Stimulated activated CD8-positive, alpha-beta memory T cell treated with anti-CD3 and anti-CD28 coated beads, Interleukin-7, amount 100 ng/mL, for 1 hour (primary cell): ENCODE measurements at places on chromosomes 1 and 21.

DNA sequence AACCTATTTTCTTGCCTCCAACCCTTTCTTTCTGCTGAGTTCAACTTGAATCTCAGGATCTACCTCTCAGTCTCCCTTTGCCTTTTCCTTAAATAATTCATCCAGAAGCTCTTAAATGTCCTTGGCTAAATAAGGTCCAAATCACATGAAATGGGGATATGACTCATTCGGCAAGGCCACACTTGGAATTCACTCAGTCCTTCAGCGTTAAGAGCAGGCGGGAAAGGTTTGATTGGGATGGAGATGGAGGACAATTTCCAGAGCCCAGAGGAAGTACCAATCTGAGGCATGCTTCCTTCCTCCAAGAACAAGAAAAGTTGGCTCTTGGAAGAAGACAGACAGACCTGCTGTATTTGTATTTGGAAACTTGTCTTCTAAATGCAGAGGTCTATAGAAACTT is 128.5 kb downstream of the PROX1 start:
- no peak for DNase-seq

DNA sequence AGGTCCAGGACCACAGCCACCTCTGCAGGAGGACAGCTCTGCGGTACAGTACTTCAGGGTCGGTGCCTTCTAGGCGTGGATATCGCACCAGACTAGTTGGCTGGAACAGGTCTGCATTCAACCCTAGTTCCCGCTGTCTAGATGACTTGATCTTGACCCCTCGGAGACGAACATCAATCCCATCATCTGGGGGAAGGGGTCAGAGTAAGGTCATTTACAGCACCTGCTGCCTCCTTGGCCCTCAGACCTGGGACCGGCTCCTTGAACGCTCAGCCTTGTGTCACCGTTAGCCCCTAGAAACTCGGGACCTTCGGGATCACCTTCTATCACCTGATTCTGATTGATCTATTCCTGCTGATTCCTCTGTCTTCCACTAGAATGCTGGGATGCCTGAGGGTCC is 2.6 kb downstream of the HECTD3 start:
- DNase-seq = no peak

GRCh38 chr1:23803674-23804073 is 3.1 kb upstream of the GALE start:
- DNase-seq = no peak

DNA sequence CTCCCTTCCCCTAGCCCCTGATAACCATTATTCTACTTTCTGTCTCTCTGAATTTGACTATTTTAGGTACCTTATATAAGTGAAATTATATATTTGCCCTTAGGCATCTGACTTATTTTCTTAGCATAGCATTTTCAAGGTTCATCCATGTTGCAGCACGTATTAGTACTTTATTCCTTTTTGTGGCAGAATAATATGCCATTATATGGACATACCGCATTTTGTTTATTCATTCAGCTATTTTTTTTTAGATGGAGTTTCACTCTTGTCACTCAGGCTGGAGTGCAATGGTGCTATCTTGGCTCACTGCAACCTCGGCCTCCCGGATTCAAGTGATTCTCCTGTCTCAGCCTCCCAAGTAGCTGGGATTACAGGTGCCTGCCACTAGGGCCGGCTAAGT is 326.2 kb upstream of the PLXNA2 start:
- no peak for DNase-seq

DNA sequence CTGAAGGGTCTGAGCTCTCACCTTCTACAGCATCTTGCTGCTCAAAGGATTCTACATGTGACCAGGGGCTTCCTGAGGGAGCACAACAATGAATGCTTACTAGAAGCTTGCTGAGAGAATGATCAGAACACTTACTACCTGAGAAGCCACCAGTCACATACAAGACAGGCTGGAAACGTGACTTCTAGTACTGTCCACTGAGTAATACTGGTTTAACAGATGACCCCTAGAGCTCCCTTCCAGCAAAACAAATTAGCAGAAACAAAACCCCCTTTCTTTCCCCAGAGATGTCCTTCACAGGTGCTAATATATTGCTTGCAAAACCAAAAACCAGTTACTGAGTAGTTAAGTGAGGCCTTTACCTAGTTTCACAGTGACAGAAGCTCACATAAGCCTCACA is 2.1 kb downstream of the TAF5L start:
- DNase-seq = no peak

DNA sequence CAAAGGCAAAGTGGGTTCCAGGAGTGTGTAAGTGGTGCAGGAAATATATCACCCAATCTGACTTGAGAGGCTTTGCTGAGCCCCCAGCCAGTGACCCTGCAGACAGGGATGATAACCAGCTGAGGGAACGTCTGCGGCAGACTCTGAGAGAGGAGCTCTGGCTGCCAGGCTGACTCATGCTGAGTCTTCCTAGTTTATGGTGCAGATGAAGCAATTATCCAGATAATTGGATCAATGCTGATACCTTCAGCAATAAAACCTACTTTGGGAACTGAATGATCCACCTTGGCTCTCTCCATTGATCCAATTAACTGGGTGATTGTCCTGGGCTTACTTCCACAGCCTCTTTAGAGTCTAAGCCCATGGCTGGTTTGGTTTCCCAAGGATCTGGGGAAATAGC is 7.3 kb downstream of the C8B start:
- no peak for DNase-seq

GRCh38 chr1:34686531-34686930 is 68.3 kb upstream of the GJB5 start:
- no peak for DNase-seq

DNA sequence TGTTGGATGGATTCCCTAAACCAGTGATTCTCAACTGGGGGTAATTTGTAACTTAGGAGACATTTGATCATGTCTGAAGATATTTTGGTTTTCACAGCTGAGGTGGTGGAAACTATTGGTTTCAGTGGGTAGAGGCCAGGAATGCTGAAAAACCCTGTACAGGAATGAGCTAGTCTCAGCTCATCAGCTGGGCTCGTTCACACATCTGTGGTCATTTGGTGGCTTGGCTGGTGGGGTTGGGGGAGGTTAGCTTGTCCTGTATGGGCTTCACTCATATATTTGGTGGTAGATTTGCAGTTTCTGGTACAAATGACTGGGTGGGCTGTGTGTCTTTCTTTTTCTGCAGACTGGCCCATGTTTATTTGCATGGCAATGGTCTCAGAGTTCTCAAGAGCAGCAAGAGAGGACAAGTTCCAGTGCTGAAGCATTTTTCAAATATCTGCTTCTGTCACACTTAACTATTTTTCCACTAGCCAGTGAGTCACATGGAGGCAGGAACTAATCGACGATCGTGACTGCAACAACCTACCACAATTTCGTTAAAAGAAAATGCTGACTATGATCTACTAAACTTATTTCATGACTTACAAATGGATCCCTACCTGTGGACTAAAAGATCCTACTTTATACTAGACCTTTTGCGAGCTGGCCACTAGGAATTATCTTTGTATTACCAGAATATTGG is 321.7 kb upstream of the PLXNA2 start:
- DNase-seq = no peak

- DNase-seq = no peak
Measured at GRCh38 chr1:69269491-69269890, 298.2 kb upstream of the LRRC7 start.

- DNase-seq = no peak
Measured at GRCh38 chr1:156691665-156692440, 13.5 kb downstream of the CRABP2 start.

DNA sequence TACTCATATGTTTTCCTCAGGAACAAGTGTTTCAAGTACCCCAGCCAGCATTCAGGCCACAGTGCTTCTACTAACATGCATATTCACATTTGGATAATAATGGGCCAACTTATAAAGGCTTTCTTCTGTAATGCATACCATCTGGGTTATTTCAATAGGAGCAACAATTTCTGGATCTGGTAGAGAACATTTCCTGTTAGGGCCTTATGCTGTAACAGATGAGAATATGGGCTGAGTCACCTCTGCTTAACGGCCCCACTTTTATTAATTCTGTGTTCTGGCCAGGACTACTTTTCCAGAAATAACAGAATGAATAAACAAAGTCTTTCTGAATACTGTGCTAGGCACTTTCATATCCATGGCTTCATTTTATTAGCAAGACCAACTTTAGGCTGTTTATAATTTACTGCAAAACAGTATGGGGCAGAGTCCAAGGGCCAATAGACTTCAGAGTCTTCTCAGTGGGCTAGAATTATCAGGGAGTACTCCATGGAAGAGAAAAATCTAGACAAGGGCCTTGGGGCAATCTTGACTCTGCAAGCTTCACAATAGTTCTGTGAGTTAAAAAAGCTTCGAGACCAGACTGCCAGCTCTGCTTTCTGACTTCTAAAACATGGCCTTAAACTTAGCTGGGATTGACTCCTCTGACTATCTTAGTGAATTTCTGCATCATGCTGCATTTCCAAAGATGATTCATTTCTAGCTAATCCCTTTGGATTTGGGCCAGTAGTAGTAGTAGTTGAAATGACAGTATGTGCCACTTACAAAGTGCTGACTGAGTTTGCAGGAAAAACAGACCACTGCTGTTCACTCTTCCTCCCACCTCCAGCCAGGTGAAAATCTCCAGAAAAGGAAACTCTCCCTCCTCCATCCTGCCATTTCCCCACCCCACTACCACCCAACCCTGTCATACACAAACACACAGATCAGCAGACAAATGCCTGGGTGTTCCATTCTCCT is 8.2 kb upstream of the SSX2IP start:
- no peak for DNase-seq

- DNase-seq = no peak
Measured at GRCh38 chr1:184518736-184519357, 132.0 kb downstream of the C1orf21 start.

- no peak for DNase-seq
Measured at GRCh38 chr21:16169102-16169511, 439.3 kb downstream of the USP25 start.
